Stimulated activated naive CD8-positive, alpha-beta T cell treated with anti-CD3 and anti-CD28 coated beads, Interleukin-15, amount 100 ng/mL, for 72 hours (primary cell): ENCODE measurements at places on chromosomes 5 and 9.

DNA sequence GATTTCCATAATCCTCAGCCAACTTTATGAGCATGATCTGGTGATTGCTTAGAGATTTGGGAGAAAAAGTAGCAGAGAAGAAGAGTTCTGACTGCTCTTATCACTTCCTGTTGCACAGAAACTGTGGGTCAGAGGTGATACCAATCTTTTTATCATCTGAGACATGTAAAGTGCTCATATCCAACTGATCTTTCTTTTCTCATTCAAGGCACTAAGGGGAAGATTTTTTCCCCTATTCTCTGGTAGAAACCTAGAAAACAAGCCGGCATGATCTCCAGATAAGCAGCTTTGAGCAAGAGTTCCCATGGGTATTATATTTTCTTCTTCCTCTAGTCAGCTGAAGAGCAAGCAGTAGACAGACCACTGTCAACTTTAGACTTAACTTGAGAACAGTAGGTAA, 29.0 kb upstream of the GPR150 start:
- DNase-seq = no peak

- DNase-seq = no peak
These were observed 231.1 kb upstream of the NUDT12 start for GRCh38 chr5:103793595-103794182.

GRCh38 chr5:105213078-105213477, 1650.5 kb upstream of the NUDT12 start:
- no peak for DNase-seq

- no peak for DNase-seq
These were observed 221.2 kb downstream of the TMEM167A start for GRCh38 chr5:82855893-82856550.

- no peak for DNase-seq
These were observed 104.7 kb upstream of the PANK3 start for GRCh38 chr5:168683927-168684295.

- no peak for DNase-seq
These were observed 162.8 kb downstream of the TLE1 start for GRCh38 chr9:81526587-81526986.

- no peak for DNase-seq
These were observed 59.4 kb downstream of the GIN1 start for GRCh38 chr5:103060424-103060954.

GRCh38 chr9:136533775-136534157, 12.1 kb downstream of the NOTCH1 start:
- peak; percentile 87 for DNase-seq

DNA sequence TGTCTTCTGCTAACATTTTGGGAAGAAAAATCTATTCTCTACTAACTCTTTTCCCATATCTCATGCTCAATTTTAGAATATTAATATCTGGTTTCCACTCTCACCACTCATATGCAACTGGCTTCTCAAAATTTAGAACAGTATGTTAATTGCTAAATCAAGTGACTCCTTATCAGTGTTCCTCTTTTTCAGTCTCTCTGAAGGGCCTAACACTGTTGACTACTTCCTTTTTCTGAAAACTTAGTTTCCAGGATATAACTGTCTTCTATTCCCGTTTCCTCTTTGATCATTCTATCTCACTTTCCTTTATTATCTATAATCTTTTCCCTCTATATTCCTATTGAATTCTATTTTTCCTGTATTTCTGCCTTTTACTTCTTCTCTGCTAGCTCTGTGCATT, 1717.2 kb upstream of the C9orf72 start:
- DNase-seq = no peak

DNA sequence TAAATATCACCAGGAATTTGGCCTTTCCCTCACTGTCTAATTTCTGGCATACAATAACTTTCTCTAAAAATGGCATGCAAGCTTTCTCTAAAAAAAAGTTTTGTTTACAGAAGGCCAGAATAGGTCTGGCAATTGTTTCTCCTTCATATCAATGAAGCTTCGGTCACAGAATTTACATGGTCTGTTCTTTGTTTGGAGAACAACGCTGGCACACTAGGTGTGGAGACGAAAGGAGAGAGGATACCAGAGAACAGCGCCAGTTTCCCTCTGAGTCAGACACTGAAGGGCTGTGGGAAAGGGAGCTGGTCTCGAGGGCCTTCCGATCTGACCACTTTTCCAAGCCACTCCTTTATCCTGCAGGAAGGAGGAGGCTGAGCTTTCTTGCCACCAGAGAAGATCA, 60.1 kb upstream of the ITGA1 start:
- DNase-seq = no peak

DNA sequence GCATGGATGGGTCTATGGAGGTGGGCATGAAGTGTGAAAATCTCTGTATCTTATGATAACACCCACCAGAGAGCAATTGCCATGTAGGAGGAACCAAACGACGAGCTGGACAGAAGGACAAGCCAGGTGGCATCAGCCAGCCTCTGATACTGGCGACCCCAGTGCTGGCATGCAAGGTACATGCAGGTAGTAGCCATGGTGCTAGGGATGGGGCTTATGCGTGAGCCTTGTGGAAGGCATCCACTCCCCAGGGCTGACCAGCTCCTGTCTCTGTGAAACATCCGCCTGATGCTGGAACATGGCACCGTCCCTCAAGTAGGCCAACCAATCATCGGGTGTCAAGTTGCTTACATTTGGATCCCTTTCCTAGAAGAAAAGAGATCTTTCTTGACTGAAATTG, 412.9 kb downstream of the GADD45G start:
- no peak for DNase-seq

- no peak for DNase-seq
These were observed 476.6 kb upstream of the EDIL3 start for GRCh38 chr5:84861306-84861705.

DNA sequence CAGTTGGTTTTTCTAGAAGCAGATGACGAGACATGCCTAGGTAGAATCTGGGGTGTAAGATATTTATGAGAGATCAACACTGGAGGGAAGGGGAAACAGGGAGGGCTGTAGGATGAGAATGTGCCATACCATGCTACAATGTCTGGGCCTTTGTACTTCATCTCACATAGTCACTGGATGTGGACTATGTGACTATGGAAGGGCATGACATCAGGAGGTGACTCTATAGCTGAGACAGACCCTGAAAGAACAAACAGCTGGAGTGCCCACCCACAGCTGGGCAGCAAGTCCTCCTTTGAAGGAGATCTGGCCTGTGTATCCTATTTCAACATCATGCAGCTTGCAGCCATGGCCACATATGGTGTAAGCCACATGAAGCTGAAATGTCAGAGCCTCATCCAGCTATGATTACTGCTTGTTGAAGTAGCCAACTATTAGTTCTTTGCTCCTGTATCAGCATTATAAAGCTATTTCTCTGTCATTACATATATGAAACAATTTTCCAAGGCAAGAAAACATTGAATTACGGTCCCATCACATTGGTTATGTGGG, 46.2 kb upstream of the KIF2A start:
- no peak for DNase-seq

- DNase-seq = no peak
These were observed 149.9 kb downstream of the FAM114A2 start for GRCh38 chr5:153888781-153889180.

- DNase-seq = no peak
These were observed 41.2 kb upstream of the PTGS1 start for GRCh38 chr9:122329597-122329996.

GRCh38 chr5:128673411-128673957, 135.4 kb upstream of the FBN2 start:
- no peak for DNase-seq

DNA sequence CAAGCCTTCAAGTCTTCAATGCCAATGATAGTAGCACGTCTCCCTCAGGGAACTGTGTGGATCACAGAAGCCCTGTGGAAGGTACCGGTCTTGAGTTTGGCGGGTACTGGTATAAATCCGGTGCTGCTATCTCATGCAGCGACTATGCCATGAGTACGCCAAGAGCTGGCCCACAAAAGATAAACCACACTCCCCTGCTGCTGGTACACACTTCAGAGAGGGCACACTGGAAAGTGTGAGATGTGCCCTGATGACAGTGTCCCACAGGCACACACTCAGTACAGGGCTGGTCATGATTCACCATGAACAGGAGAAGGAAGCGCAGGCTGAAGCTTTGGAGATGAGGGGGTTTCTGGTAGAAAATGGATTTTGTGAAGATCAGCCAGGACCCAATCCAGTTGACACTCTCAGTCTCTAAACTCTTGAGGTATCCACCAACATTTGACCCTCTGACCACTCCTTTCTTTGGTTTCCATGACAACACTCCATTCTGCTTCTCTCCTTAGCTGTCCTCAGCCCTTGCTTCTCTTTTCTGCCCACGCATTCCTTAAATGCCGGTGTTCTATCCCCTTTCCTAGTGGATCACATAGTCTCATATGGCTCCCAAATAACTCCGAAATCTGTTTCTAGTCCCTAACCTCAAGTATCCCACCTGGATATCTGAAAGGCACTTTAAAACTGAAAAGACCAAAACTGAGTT, 5.1 kb downstream of the AMACR start:
- DNase-seq = no peak

GRCh38 chr9:4491626-4491975, 1.3 kb downstream of the SLC1A1 start:
- no peak for DNase-seq

- no peak for DNase-seq
These were observed 4.5 kb downstream of the RAB14 start for GRCh38 chr9:121197132-121197531.

DNA sequence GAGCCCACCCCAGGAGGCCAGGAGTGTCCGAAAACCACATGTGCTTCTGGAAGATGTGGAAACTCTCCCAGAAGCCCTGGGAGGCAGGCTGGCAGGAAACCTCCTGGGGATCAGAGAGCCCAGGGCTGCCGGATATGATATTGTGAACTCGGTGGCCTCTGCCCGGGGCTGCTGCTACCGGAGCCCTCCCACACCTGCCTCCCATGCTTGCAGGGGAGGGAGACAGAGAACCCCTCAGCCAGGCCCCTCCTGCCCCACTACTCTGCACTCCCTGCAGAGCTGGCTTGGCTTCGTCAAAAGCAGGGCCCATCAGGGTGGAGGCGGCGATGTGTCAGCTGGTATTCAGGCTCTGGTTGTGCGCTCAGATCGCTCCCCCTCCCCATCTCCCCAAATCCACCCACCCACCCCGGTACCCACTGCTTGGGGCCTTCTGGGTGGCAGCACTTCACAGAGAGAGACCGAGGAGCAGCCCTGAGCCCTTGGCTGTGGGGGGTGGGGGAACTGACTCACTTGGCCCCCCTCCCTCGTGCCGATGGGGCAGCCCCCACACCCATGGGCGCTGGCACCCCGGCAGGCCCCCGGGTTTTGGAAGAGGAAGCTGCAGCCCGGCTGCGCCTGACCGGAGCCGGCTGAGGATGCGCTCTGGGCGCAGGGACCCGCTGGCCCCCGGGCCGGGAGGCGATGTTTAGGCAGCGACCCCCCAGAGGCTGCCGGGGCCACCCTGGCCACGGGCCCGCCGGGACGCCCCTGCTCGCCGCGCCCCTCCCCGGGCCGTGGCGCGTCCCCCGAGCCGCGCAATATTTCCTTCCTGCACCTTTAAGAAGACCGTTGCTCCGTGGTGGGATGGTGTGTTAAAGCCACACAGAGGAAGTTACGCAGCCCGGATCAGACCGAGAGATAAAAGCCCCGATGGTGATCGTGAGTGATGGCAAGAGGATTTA, 786 bp upstream of the NTNG2 start:
- DNase-seq = peak; percentile 67

DNA sequence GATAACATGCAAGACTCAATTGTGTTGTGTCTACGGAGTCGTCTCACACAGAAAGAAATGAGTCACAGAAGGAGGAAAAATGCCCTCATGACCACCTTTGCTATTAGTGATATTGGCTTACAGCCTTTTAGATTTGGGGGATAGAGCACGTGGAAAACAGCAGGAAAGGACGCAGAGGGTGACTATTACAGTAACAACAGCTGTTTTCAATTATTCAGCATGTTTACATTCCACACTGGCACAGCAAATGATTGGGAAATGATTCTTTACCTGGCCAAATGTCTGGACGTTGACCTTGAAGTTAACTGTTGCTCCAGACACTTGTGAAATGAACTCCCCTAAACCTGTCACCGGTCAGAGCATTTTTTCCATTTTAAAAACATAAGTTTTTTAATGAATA, 46.8 kb downstream of the APTX start:
- no peak for DNase-seq

DNA sequence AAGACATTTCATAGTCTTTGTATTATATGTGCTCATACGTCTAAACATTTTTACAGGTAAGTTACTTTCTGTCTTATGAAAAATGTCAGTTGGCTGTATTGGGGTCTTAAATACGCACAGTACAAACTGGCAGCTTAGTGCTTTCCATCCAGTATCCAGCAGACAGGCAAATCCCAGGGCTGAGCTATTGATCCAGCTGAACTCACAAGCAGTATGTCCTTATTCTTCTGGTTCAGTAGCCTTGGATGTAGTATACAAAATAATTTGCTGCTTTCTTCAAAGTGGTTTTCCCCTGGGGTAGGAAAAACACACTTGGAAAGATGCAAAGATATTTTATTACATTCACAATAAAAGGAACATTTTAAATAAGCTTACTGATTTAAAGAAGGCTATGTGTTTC, 617.2 kb downstream of the NR2F1-AS1 start:
- DNase-seq = no peak

DNA sequence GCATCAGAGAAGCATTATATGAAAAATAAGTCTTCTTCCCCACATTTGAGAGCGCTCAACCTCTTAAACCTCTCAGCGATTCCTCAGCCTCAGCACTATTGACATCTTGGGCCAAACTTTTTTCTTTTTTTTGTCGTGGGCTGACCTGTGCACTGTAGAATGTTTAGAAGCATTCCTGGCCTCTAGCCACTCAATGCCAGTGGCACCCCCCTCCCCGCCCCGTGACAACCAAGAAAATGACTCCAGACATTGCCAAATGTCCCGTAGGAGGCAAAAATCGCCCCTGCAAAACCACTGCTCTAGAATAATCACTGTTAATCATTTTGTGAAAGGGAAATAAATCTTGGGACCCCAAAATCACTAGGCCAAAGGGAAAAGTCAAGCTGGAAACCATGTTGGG, 129.1 kb upstream of the BOD1 start:
- DNase-seq = no peak

DNA sequence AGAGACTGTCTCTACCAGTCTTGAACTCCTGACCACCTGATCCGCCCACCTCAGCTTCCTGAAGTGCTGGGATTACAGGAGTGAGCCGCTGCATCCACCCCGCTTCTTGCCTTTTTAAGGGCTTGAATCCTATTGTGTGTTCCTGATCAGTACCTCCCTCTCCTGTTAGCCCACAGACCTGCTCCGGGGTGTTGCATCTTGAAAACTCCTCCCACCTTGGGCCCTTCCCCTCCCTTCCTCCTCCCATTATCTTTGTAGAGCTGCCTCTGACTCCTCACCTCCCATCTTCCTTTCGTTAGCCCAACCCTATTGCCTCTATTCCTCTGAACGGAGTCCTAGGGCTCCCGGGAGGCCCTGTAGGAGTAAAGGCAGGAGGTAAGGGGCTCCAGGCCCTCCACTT, 48.5 kb upstream of the NEK6 start:
- DNase-seq = no peak

- no peak for DNase-seq
These were observed at the start of gene ABCA2 for GRCh38 chr9:137027369-137028262. ABCA2 (minus strand) TSS chr9:137028237; CDS start chr9:137028140, 97 bp downstream.
